K562 (cell line): ENCODE measurements at places on chromosomes 11 and 22.
A peak's percentile ranks its signal among the peaks of the same experiment; 100 is the strongest.

GRCh38 chr11:17992916-17993315, 19.9 kb downstream of the SERGEF start:
- DNase-seq = no peak

DNA sequence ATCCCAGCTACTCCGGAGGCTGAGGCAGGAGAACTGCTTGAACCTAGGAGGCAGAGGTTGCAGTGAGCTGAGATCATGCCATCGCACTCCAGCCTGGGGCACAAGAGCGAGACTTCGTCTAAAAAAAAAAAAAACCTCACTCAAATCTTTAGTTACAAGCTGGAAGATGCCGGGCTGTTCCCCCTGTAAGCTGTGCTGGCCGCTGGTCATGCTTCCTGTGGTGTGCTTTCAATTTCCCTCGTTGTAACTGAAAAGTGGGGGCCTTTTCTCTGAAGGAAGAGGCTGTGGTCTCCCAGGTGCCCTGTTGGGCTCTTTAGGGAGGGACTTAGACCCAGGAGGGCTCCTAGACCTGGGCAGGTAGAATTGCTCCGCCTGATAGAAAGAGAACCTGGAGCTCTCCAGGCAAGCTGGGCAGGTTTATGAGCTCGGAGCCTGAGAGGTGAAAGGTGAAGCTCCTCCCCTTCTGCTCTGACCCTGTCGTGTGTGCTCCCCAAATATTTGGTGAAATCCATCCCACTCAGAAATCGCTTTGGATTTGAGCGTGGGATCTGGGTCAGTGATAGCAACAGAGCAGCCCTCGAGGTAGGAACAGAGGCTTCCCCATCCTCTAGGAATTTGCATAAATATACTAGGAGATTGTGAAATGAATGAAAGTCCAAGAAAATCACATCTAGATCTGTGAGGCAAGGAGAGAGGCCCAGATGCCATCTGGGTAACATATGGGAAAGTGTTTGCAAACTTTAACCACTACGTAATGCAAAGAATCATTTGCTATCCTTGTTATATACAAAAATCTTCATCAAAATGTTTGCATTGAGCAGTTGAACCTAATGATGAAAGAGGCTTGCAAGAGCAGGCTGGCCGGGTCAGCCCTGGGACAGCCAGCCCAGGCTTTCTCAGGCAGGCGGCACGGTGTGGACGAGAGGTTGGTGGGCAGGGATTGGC, 154.3 kb downstream of the FBXO7 start:
- DNase-seq = no peak

GRCh38 chr11:35337136-35337913, 82.0 kb downstream of the SLC1A2 start:
- DNase-seq = peak; percentile 63

- DNase-seq = no peak
Measured at GRCh38 chr11:110087812-110088534, 5.2 kb upstream of the ZC3H12C start.

- DNase-seq = no peak
Measured at GRCh38 chr11:131966667-131967066, 596.3 kb downstream of the NTM start.

- DNase-seq = no peak
Measured at GRCh38 chr22:31431950-31432349, 32.5 kb downstream of the DRG1 start.

GRCh38 chr22:39617342-39617741, 46.8 kb downstream of the CACNA1I start:
- DNase-seq = no peak

- DNase-seq = no peak
Measured at GRCh38 chr11:6538945-6539344, 41.9 kb downstream of the DNHD1 start.

- no peak for DNase-seq
Measured at GRCh38 chr11:16997624-16998023, 16.6 kb downstream of the PLEKHA7 start.

DNA sequence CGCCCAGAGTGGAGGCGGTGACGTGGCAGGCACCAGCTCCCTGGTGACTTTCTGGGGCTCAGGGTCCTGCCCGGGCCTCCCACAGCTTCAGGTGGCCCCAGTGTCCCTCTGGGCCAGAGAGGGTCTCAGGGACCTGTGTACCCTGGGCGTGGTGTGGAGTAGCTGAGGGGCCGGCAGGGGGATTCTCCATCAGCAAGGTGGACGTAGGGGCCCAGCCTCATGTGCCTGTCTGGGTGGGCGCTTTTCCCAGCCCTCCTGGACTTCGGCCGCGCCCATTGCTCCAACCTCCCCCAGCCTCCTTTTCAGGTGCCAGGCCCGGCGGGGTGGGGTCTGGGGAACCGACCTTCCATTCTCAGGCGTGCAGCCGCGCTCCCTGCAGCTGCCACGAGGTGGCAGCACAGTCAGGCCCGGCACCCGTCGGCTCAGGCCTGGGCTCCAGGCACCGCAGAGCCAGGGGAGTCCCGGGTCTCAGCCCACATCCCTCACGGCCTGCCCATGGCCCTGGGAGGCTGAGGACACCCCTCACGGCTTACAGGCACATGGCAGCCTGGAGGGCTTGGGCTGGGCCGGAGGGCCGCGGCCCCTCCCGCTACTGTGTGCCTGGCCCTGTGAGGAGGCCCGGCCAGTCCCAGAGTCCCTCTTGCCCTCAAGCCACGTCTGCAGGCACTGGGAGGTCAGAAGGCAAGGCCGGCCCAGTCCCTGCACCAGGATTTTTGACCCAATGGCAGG, 19.9 kb upstream of the MUC5B start:
- peak; percentile 83 for DNase-seq

GRCh38 chr11:112794331-112794846, 166.8 kb upstream of the NCAM1 start:
- no peak for DNase-seq

DNA sequence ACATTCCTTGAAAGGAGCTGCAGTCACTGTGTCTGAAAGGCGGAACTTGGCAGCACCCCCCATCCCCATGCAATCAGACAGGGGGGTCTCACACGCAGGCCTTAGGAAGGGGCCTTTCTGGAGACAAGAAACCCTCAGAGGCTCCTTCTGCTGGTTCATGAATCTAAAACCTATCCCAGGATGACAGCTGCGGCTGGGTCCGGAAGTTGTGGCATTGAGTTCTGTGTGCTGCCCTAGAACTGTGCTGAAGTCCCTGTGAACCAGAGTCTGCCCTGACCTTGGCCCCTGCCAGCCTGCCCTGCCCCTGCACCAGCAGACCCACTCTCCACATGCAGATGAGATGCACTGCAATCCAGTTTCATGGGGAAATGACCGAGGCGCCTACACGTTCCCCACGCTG, 268.0 kb downstream of the CTTN start:
- DNase-seq = no peak

DNA sequence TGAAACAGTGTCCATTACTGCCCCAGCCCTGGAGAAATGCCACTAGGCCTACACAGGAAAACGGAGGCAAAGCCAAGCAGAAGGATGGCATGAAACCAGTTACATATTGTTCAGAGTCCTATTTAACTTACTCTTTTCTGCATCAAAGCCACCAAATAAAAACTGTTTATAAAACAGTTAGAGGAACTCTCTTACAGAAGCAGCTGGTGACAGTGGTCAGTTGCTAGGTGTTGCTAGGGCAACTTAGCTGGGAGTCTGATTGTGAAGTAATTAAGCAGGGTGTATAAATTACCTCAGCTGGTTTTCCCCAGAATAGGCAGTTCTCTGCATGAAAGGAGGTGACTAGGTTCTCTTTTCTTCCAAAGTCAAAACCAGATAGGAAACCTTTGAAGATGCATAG, 115.6 kb upstream of the ZBED5 start:
- no peak for DNase-seq

DNA sequence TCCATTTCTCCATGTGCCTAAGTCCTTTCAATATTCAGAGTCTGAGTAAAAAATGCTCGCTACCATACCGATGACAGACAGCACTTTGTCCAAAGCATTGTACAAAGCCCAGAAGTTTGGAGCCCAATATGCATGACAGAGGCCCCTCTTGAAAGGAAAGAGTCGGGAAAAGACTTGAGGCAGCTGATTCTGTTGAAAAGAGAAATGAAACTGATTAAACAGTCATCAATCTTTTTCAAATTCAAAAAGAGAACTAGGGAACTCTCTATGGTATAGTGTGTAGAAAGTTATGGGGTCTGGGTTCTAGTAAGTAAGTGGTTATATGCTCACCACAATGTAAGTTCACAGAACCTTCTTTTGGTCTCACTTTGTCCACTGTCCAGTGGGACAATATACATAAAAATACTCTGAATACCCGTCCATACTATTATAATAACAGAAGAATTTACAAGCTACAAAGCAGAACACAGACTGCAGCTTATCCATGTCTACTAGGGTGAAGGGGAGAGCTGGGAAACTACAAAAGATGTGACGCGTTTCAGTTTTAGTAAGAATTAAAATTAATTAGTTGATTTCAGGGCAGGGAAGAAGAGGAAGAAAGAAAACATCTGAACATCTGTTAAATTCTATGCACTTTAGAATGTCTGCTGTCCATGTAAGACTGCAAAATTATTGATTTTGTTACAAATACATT, 26.7 kb downstream of the ALG8 start:
- no peak for DNase-seq

GRCh38 chr22:44151676-44152075, 29.0 kb upstream of the PARVG start:
- DNase-seq = no peak

- no peak for DNase-seq
Measured at GRCh38 chr11:27438595-27438981, 34.0 kb downstream of the LGR4 start.

DNA sequence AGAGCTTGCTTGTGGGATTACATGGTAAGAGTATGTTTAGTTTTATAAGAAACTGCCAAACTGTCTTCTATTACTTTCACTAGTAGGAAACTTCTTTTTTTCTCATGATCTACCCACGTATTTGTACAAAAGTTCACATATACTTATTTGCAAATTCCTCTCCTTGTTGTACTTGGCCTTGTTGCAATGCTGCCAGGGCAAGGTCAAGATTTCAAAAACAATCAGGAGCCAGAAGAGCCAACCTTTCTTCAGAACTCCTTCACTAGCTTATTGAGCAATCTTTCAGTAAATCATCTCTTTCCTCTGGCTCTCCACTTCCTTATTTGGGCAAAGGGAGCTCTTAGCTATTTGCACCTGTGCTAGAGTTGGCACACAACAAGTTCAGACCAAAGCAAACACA, 9.7 kb downstream of the SRSF8 start:
- DNase-seq = no peak
